Forelimb muscle (tissue), 1 donor: ENCODE measurements at places on chromosomes 5 and 9. TPM values are rescaled to one million over a fixed set of nuclear protein-coding genes. Genes with fewer than 3 reads are reported as not detected.

- no peak for DNase-seq
Observed at GRCh38 chr5:142403583-142403982, 78.8 kb upstream of the SPRY4 start.

Gene NPM1
- polyA plus RNA-seq = 946 TPM

GRCh38 chr5:106185661-106186081 lies 1485.1 kb downstream of the EFNA5 start:
- no peak for DNase-seq

Gene SPAAR
- 2.2 TPM for polyA plus RNA-seq

- DNase-seq = no peak
Observed at GRCh38 chr5:157516006-157516405, 56.0 kb downstream of the NIPAL4 start.

- DNase-seq = peak; percentile 62
Observed at GRCh38 chr5:125232779-125233230, 486.4 kb upstream of the ZNF608 start.

GRCh38 chr9:75797085-75797580 lies 93.3 kb upstream of the PCSK5 start:
- no peak for DNase-seq

- no peak for DNase-seq
Observed at GRCh38 chr5:120735076-120735475, 271.0 kb downstream of the PRR16 start.

GRCh38 chr5:107515521-107516080 lies 155.1 kb downstream of the EFNA5 start:
- no peak for DNase-seq

DNA sequence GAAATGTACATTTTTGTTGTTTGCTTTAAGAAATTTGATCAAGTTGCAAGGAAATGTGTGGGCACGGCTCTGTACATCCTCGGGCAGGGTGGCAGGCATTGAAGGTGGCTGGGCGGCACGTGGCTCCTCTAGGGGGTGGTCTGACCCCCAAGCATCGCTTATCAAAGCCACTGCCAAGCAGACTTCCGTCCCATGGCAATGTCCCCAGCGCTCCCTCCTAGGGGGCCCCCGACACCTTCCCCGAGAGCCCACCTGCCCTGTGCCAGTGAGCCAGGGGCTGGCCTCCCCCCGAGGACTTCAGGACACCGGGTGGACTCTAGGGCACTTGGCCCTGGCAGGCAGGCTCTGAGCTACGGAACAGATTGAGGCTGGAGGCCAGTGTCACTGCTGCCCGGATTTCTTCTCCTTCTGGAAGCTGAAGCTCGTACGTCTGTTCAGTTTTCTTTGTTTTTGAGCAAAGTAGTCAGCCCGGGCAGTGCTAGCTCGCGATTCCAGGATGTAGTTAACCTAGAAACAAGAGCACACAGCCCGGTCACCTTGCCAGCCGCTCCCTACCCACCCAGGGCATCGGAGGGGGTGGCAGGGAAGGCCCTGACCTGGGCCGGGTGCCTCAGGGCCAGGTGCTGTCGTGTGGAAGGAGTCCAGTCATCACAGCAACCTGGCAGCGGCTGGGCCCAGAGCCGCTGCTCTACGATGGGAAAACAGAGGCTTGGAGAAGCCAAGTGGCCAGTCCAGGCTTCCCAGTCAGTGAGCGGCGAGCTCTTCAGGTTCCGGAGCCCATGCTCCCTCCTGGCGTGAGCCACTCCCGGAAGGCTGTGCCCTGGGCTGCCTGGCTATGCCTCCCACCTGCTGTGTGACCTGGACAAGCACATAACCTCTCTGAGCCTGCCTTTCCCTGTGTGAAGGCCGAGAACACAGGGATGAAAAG lies 177.1 kb downstream of the GAPVD1 start:
- no peak for DNase-seq

Gene NUTM2F
- not detected for polyA plus RNA-seq

- no peak for DNase-seq
Observed at GRCh38 chr5:41539454-41539853, 29.1 kb upstream of the PLCXD3 start.

DNA sequence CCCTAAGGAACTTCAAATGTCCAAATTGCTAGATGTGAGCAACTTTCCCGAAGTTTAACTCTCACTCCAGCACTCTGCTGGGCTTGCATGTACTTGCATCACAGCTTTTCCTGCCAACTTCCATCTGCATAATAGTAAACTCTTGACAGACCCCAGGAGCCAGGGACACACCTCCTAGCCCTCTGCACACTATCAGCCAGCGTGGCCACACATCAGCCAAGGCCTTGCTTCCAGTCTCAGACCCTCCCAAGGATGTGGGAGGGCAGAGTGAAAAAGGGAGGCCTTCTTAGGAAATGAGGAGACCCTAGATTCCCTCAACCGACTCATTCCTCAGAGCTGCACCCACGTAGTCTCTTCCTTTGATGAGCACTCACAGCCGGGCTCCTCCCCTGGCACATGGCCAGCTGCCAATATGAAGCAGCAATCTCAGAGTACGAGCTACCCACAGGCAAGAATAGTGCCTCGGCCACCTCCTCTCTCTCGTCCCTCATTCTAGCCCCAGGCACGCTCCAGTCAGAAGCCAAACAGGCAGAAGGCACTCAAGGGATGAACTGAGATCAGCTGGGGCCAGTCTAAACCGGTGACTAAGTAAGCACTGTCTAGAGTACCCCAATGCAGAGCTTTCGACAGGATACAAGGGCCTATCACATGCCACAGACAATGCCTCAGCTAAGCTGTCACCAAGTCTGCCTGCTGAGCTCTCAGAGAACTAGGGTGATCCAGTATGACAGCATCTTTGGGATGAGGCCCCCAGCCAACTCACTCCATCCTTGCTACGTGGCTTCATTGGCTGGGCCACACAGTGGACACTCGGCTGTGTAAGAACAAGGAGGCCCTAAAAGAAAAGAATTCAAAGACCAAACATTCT lies 2.3 kb downstream of the P4HA2 start:
- DNase-seq = peak; percentile 79

Gene MZB1
- 0.52 TPM for polyA plus RNA-seq

Gene PCDHGB7
- 7.0 TPM for polyA plus RNA-seq

Gene FRMPD1
- 12.5 TPM for polyA plus RNA-seq

DNA sequence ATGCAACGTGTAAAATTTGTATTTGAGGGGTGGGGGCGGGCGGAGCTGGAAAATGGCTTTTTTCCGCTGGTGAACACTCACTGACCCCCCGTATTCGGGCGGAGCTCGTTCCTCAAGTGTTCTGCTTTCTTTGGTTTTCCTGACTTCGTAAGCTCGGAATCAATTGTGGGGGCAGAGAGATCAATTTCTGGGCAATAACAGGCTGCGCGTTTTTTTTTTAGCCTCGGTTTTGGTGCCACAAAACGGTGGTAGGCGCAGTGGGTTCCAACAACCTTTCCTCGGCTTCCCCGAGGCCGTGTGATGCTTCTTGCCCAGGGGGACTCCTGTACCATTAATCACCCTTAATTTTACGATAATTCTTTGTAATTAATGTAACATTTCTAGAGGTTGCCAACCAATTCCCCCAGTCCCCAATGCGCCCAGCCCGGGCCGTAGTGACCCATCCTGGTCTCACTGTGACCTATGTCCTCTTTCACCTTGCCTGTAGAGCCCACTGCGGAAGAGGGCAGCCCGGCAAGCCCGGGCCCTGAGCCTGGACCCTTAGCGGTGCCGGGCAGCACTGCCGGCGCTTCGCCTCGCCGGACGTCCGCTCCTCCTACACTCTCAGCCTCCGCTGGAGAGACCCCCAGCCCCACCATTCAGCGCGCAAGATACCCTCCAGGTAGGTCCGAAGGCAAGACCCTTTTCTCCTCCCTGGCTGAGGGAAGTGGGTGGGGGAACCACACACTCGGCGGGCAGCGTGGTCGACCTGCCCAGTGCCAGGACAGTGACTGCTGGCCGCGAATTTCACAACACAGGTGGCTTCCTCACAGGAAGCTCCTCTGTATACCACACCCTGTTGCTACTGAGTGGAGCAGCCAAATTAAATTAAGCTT lies 3.7 kb downstream of the NR4A3 start:
- DNase-seq = no peak

GRCh38 chr9:6272229-6272598 lies 56.0 kb upstream of the TPD52L3 start:
- peak; percentile 6 for DNase-seq

GRCh38 chr5:64100203-64100602 lies 65.4 kb upstream of the RNF180 start:
- no peak for DNase-seq

Gene SLC45A2
- polyA plus RNA-seq = 0.33 TPM

- DNase-seq = no peak
Observed at GRCh38 chr9:92615790-92616189, 54.1 kb downstream of the IPPK start.

DNA sequence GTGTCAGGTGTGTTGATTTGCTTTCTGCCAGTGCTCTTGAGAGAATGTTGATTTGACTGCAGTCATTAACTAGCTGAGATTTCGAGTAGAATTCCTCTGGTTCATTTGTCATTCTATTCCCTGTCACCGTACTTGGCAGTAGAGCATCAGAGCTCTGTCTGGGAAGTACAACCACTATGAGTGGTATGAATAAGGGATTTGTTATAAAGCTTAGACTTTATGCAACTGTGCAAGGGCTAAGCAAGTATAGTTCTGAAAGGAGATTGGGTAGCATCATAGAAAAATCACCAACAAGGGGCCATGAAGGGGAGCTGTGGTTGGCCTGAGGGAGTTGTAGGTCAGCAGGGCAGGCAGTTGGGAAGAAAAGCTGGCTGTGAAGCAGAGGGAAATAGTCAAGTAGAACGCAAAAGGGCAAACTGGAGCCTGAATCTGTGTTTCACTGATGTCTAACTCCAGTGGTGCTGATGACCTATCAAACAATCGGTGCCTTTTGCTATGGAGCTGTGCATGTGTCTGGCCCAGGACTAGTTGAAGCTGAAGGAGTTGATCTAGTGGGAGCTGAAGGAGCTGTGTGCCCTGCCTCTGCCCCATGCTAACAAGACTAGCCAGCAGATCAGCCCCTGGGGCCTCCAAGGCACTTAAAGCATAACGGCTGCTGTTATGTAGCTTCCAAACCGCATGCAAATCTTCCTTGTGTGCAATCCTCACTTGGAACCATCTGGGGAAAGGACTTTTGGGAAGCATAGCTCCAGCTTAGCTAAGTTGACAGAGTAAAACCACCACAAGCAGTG lies 110.0 kb downstream of the SLC28A3 start:
- DNase-seq = no peak

DNA sequence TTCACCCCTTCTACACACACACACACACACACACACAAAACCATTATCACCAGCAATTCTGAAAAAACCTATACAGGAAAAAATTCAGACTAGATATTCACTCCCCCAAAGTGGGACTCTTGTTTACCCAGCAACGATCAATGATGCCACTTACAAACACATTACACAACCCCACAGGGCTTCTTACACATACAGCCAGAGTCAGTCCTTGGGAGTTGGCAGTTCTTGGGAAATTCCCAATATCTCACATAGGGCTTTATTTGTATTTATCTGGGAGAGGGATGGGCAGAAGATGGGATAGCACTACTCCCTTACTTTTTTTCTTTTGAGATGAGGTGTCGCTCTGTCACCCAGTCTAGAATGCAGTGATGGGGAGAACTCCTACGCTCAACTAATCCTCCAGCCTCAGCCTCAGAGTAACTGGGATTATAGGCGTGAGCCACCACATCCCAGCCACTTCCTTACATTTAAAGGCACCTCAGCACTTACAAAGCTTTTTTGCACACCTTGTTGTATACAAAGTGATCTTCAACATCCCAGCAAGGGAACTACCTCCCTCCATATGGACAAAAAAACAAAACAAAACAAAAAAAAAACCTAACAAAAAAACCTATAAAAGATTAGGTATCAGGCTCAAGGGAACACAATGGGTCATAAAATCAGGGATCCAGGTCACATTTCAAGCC lies 168.4 kb downstream of the TSSK1B start:
- no peak for DNase-seq

GRCh38 chr5:64628901-64629300 lies 61.4 kb upstream of the SHISAL2B start:
- no peak for DNase-seq

Gene CDH9
- polyA plus RNA-seq = not detected

Gene PCDH1
- 13.6 TPM for polyA plus RNA-seq

DNA sequence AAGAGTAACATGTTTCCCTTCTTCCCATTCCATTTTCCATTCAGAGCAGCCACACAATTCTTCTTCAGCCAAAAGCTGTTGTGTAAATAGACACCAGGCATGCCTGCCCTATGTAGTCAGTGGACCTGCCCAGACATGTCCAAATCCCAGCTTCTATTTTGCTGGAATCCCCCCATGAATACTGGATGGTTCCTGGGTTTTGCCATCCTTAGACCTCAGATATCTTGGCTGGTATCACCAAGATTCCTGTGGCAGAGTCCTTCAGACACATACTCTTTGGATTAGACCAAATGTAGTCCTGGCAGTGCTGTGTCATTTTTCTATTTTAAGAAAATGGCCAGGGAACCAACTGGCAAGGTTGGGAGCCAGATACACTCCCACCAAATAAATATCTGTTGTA lies 10.3 kb downstream of the FST start:
- DNase-seq = no peak

Gene NME5
- polyA plus RNA-seq = 0.85 TPM

Gene HEMGN
- 3.5 TPM for polyA plus RNA-seq

Gene SPAG8
- polyA plus RNA-seq = 2.3 TPM

Gene SRP19
- 58.5 TPM for polyA plus RNA-seq
